ENCODE measurements at places on chromosomes 5 and 9. TPM values are rescaled to one million over a fixed set of nuclear protein-coding genes. Genes with fewer than 3 reads are reported as not detected.

Gene CDK9
- 93.8 TPM for total RNA-seq

Gene BTNL3
- total RNA-seq: not detected

Gene MLLT3
- total RNA-seq: 21.6 TPM

Gene LCN9
- total RNA-seq: not detected

Gene TMEM171
- 7.8 TPM for total RNA-seq

Gene FABP6
- 5.7 TPM for total RNA-seq

Gene ADGRV1
- total RNA-seq: 1.0 TPM

Gene HTR1A
- not detected for total RNA-seq

Measured in PC-9 (cell line).